ENCODE measurements at places on chromosomes 1 and 21.
A peak's percentile ranks its signal among the peaks of the same experiment; 100 is the strongest.

DNA sequence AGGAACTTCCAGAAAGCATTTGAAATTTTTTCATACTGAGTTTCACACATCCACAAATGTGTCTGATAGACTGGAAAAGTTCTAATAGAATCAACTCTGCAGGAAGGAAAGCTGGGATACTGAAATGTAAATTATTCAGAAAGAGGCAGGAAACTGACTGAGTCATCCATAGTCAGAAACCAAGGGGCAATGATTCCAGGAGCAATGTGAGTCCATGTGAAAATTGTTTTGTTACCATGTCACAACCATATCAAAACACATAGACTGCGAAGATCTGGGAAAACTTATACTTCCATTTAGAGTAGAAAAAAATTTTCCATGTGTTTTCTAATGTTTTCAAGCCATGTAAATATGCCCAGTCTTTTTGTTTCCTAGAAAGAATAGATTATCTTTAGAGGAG lies 142.3 kb upstream of the TMPRSS15 start:
- no peak for DNase-seq

DNA sequence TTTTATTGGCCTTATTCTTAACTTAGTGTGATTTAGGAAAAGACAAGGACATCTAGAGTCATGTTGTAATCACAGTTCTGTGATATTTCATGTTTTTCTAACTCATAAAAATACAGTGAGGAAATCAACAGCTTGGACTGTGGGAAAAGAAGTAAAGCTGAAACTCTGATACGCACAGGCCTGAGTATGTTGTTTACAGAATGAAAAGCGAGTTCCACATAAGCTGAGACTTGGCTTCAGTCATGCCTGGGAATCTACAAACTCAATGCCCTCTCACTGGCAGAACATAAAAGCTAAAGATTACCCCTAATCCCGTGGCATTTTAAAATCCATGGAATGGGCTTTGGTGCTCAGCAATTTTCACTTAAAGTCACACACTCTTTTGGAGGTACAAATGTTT lies 23.6 kb upstream of the ATP5PO start:
- DNase-seq, result no peak

- DNase-seq, result peak; percentile 37
These were observed 21.6 kb upstream of the SLAMF6 start for GRCh38 chr1:160544647-160545046.

GRCh38 chr1:217096200-217096599 lies 373.0 kb upstream of the ESRRG start:
- DNase-seq, result no peak

GRCh38 chr1:227777156-227777555 lies 38.3 kb upstream of the PRSS38 start:
- no peak for DNase-seq

DNA sequence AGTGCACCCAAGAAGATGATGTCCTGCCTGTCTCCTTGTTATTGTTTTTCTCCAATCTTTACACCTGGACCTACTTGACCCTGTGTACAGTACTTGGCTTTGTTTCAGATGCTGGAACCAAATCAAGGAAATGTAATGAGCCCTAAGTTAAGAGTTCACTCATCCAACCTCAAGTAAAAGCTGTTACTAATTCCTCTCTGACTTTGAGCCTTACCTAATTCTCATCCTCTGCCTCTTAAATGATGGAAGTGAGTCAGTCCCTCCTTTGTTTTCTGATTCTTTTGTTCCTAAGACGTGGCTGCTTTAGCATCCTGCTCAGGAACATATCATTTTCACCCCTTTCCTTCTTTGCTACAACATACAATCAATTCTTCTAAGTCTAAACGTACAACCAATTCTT lies 15.3 kb upstream of the PLA2G4A start:
- DNase-seq, result no peak

GRCh38 chr1:41868241-41868998 lies 50.3 kb downstream of the HIVEP3 start:
- DNase-seq, result peak; percentile 24

- no peak for DNase-seq
These were observed 131.6 kb downstream of the BEND5 start for GRCh38 chr1:48644905-48645605.

DNA sequence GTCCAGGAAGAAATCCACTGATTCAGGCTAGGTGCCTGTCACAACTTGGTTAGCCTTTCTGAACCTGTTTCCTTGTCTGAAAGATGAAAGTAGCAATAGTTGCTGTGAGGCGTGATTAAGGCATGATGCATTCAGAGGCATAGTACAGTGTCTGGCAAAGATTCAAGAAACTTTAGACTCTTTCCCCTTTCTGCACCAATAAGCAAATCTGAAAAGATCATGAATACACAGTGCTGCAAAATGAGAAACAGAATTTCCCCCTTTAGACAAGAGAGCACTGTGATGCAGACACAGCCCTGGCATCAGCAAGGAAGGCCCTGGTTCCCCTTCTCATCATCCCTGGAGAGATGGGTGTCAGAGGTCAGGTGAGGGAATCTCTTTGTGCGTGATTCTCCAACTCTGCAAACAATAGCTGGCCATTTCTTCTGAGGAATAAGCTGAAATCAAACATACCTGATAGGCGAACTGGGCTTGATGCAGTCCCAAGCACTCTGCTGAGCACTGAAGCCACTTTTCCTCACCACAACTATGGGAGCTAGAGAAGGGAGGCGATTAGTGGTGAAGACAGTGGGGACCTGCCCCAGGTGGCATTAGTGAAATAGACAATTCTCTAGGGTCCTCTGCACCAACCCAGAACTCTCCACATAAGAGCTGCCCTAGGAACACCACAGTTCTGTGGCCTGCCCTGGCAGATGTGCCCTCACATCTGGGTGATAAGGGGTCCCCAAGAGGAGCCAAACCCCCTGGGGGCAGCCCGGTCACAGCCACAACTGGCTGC lies 41.7 kb downstream of the ITPKB start:
- peak; percentile 81 for DNase-seq

DNA sequence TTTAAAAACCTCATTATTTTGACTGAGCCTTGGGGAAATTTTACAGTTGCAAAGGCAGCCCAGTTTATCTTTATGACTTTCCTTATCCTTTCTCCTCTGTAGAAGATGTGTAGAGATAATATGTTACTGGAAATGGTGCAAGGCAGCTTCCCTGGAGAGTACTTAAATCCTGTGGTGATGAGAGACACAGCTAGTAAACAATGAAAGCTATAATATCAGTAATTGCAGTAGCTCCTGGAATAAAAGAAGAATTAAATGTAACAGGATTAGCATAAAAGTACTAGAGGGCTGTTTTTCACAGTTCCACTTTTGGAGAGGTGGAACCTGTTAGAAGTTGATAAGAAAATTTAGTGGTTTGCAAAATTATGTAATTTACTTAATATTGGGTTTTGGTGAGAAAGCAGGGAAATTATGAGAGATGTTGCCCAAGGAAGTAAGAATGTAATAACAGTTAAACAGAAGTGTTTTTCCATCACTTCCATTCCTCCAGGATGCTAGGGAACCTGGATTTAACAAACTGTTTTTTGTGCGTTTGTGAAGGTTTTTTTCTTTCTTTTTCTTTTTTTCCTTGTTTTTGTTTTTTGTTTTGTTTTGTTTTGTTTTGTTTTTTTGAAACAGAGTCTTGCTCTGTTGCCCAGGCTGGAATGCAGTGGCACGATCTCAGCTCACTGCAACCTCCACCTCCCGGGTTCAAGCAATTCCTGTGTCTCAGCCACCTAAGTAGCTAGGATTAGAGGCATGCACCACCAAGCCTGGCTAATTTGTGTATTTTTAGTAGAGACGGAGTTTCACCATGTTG lies 15.7 kb upstream of the EDEM3 start:
- DNase-seq, result no peak

- DNase-seq, result no peak
These were observed 76.3 kb downstream of the KRTAP19-8 start for GRCh38 chr21:30962013-30962412.

DNA sequence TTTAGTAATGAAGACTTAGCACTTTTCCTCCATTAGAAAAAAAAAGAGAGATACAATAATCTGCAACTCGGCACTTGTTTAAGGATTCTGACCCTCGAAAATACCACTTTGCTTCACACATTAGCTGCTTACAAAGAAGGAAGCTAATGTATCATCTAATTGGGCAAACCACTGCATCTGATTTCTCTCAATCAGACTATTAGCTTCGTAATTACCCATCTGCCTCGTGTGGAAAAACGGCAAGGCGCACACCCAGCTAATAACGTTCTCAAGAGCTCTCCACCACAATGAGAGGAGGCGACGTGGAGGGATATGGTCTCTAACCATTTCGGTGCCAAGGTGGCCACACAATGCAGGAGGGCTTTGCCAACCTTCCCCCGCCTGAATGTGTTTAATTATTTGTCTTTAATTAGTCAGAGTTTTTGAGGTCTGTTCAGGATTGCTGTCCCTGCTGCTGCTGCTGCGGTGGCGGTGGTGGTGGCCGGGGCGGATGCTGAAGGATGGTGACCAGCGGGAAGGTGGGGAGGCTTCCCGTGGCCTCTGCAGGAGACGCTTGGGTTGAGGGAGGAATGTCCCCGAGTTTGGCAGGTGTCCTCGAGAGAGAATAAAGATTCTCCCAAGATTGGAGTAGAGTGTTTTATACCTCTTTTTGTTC lies 374.5 kb downstream of the RPS6KC1 start:
- no peak for DNase-seq

DNA sequence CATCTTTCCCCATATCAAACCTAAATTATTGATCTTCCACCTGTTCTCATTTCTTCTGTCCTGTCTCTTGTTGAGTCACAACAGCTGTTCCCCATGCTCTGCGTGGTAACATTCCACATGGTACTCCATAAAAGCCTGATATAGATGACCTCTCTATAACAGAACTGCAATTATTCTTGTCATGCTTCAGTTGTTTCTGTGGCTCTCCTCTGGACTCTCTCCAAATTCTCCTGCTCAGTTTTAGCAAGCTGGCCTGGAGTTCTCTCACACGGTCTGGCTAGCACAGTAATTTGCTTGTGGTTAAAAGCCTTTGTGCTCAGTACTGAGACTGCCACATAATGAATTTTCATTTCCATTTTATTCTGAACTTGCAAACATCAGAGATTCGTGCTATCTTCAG lies 10.6 kb upstream of the LRRC39 start:
- DNase-seq, result no peak

- DNase-seq, result peak; percentile 54
These were observed 241.0 kb downstream of the KCNJ6 start for GRCh38 chr21:37675202-37675801.

- peak; percentile 87 for DNase-seq
These were observed 20.7 kb upstream of the LGALS8 start for GRCh38 chr1:236502972-236503639.

- DNase-seq, result no peak
These were observed 46.4 kb upstream of the BARHL2 start for GRCh38 chr1:90763506-90763905.

DNA sequence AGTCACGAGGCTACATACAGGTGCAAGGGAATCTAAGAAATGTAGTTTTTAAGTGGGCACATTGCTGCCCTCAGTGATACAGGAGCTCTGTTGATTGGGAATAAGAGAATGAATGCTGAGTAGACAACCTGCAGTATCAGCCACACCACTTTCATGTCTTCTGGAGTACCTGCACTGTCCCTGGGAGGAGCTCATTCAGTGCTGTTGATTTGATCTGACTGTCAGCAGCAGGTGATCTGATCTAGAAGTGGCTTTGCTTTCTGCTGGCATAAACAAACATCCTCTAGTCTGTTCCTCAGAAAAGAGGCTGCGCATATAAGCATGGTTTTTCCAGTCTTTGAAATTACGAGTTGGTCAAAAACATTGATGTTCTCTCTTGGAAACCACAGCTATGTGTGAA lies 35.5 kb upstream of the LRRC52 start:
- no peak for DNase-seq

DNA sequence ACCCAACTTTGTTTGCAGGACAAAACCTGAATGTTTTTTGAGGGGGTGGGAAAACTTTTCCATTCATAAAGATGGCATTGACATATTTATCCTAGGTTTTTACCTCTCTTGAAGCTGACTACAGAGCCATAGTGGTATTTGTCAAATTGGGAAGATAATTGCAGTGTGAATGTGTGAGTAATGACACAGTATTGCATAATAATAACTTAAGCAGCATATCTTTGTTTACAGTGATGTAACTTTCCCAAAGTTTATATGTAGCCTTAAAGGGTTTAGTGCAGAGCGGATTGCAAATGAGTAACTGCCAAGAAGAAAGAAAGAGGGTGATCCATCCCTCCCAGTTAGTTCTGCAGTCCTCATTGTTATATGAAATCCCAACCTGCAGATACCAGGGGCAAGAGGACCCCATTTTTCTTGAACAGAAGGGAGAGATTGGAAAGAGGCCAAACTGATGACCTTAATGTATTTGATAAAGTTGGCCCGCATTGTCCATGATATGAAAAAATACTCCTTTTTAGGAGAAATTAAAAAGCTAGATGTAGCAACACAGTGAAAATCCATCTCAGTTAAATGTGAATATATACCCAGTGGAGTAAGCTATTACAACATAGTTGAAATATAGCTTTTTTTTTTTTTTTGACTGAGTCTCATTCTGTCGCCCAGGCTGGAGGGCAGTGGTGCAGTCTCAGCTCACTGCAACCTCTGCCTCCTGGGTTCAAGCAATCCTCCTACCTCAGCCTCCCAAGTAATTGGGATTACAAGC lies 23.7 kb upstream of the NFIA start:
- peak; percentile 26 for DNase-seq

GRCh38 chr1:46497020-46497419 lies 7.4 kb downstream of the DMBX1 start:
- DNase-seq, result no peak

- no peak for DNase-seq
These were observed 20.6 kb downstream of the INPP5B start for GRCh38 chr1:37926038-37926924.

DNA sequence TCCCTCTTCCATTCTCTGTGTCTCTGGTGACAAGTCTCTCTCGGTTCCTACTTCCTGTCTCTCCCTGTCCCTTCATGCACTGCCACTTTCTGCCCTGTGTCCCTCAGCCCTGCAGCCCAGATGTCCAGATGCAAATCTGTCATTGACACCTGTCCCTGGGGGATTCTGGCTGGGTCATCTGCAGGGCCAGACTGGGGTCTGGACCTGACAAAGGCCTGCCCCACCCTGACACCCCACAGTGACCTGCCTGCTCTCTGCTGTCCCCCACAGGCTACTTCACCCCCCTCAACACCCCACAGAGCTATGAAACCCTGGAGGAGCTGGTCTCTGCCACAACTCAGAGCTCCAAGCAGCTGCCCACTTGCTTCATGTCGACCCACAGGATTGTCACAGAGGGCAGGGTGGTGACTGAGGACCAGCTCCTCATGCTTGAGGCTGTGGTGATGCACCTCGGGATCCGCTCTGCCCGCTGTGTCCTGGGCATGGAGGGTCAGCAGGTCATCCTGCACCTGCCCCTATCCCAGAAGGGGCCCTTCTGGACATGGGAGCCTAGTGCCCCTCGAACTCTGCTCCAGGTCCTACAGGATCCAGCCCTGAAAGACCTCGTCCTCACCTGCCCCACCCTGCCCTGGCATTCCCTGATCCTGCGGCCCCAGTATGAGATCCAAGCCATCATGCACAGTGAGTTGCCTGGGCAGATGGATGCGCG lies 7.2 kb downstream of the THEMIS2 start:
- DNase-seq, result no peak

DNA sequence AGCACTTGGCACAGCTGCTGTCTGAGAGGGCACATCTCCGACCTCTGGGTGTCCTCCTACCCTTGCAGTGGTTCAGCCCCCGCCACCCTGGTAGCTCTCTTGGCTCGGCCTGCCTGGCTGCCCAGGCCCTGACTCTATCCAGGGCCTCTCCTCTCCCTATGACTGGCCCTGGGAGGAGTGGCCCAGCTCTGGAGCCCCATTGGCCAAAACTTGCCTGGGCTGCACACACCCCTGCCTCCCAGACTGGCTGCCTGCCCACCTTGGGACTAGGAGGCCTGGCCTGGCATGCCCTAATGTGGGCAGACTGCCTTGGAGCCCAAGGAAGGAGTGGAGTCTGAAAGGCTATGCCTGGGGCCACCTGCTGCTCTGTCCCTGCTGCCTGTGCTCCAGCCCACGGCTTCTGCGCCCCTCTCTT lies 33.6 kb downstream of the ACOT11 start:
- DNase-seq, result peak; percentile 45

Data from ELR (cell line).